Thymus (tissue), 14 donors: ENCODE measurements at places on chromosomes 1 and 21. TPM values are rescaled to one million over a fixed set of nuclear protein-coding genes. Genes with fewer than 3 reads are reported as not detected.

DNA sequence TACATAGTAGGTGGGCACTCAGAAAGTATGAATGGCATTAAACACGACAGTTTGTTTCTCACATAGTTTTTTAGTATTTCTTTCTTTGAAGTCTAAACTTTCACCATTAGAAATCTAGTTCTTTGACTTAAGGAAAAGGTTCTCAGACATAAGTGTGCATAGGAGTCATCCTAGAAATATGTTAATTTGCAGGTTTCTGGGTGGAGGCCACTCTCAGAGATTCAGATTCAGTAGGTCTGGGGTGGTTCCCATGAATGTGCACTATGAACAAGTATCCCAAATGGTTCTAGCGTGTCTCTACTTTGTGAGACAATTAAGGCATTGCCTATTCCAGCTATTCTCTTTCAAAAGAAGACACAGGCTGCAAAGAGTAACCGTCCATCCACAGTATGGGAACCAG is 119.3 kb downstream of the NGF start:
- DNase-seq = no peak
- H3K27me3 ChIP-seq = no peaks in the 10 kb centered on the region
- H3K4me3 ChIP-seq = no peak overlapping the region
- H3K27ac ChIP-seq = no peak overlapping the region

DNA sequence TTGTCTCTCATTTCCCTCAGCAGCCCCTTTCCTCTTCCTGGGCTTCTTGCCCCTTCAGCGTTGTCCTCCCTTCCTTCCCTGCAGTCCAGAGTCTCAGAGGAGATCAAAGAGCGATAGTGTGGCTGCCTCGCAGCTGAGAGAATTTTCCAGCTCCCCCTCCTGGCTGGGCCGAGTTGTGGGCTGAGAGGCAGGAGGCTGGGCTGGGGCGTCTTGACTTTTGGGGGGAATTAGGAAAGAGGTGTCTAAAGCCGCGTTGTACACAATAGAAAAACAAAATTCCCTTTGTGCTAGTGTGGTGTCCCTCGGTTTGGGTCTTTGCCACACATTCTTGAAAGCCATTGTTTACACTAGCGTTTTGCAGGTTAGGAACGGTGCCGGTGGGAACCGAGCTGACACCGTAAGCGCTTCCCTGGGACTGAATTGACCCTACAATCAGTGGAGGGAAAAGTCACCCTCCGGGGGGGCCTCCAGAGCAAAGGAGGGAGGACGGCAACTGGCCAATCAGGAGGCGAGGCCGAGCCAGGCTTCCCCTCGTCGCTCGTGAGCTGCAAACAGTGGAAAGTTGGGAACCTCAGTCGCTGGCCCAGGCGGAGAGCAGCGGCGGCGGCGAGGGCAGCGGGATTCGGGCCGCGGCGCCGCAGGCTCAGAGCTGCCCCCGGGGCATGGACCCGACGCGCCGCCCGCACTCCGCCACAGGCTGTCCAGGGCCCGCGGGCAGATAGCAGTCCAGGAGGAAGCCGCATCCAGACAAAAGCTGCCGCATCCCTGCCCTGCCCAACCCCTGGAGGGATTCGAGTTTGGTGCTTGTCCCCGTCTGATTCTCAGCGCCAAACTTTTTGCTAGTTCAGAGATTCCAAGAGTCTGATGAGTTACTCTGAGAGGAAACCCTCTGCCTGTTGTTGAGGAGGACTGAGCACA is at the start of gene HMCN1:
HMCN1 (plus strand) TSS at position 574 of the 918 bp plus-strand sequence. CDS start 389 bp downstream, outside the sequence.
- H3K27ac ChIP-seq = no peak within 1 kb of the TSS
- H3K27me3 ChIP-seq = peaks cover 31% of the 10 kb centered on the region
- DNase-seq = no peak

ALPL gene
- total RNA-seq = 0.90 TPM

- peaks cover 30% of the 10 kb centered on the region for H3K4me1 ChIP-seq
- DNase-seq = no peak
- H3K36me3 ChIP-seq = no peaks in the 10 kb centered on the region
- H3K27me3 ChIP-seq = no peaks in the 10 kb centered on the region
- H3K27ac ChIP-seq = peak overlapping the region; percentile 84
Measured at GRCh38 chr1:167617153-167618147, 12.6 kb upstream of the RCSD1 start.

SPRR1A gene
- not detected for total RNA-seq

GRCh38 chr21:34988139-34988538 is 61.0 kb downstream of the RUNX1 start:
- no peak overlapping the region for H3K4me3 ChIP-seq
- H3K36me3 ChIP-seq = peaks cover 59% of the 10 kb centered on the region
- H3K27me3 ChIP-seq = no peaks in the 10 kb centered on the region
- H3K4me1 ChIP-seq = peaks cover 86% of the 10 kb centered on the region
- DNase-seq = no peak

GRCh38 chr21:18007121-18007520 is 188.0 kb upstream of the C21orf91 start:
- H3K36me3 ChIP-seq = no peaks in the 10 kb centered on the region
- H3K27ac ChIP-seq = no peak overlapping the region
- no peaks in the 10 kb centered on the region for H3K4me1 ChIP-seq
- DNase-seq = no peak
- no peaks in the 10 kb centered on the region for H3K27me3 ChIP-seq

GRCh38 chr1:17437580-17438317 is 1.7 kb downstream of the RCC2 start:
- peak overlapping the region; percentile 88 for H3K4me3 ChIP-seq
- peaks cover 12% of the 10 kb centered on the region for H3K4me1 ChIP-seq
- peaks cover 22% of the 10 kb centered on the region for H3K36me3 ChIP-seq
- no peaks in the 10 kb centered on the region for H3K27me3 ChIP-seq
- peak overlapping the region; percentile 70 for H3K27ac ChIP-seq

- peaks cover 2% of the 10 kb centered on the region for H3K4me1 ChIP-seq
- DNase-seq = peak; percentile 54
- H3K27me3 ChIP-seq = no peaks in the 10 kb centered on the region
- no peak overlapping the region for H3K27ac ChIP-seq
- no peaks in the 10 kb centered on the region for H3K36me3 ChIP-seq
Measured at GRCh38 chr1:59150577-59151386, 146.1 kb upstream of the FGGY start.

GRCh38 chr1:38656726-38657125 is 202.8 kb downstream of the RRAGC start:
- no peak for DNase-seq
- H3K4me1 ChIP-seq = no peaks in the 10 kb centered on the region
- H3K4me3 ChIP-seq = no peak overlapping the region
- H3K27me3 ChIP-seq = no peaks in the 10 kb centered on the region

DNA sequence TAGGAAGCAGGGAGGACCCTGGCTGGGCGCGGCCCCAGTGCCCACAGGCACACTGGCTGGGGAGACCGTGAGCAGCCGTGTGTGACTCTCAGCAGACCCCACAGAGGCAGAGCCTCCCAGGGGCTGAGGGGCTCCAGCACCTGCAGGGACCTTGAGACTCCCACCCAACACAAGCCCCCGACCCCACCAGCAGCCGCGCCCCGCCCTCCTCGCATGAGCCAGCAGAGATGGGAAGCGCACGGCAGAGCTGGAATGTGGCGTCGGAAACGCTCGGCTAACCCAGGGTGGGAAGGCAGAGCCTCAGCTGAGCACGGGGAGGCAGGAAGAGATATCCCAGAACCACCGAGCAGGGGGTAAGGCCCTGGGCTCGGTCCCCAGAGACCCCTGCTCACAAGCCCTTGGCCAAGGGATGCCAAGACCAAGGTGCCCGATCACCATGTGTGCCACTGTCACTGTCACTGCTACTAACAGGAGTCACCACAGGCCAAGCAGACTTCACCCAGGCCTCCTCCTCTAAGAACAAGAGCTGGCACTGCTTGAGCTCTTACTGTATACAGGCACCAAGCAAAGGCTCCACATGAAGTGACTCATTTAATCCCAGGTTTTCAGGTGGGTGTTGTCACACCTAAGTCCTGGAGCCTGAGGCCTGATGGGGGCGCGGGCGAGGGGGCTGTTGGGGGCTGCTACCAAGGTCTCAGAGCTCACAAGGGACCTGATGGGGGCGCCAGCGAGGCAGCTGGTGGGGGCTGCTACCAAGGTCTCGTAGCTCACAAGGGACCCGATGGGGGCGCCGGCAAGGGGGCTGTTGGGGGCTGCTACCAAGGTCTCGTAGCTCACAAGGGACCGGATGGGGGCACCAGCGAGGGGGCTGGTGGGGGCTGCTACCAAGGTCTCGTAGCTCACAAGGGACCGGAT is 20.1 kb downstream of the MEGF6 start:
- H3K36me3 ChIP-seq = no peaks in the 10 kb centered on the region
- DNase-seq = no peak
- H3K27me3 ChIP-seq = no peaks in the 10 kb centered on the region
- no peak overlapping the region for H3K4me3 ChIP-seq
- peaks cover 7% of the 10 kb centered on the region for H3K4me1 ChIP-seq

- no peak overlapping the region for H3K4me3 ChIP-seq
- H3K27ac ChIP-seq = no peak overlapping the region
- DNase-seq = no peak
- H3K27me3 ChIP-seq = no peaks in the 10 kb centered on the region
Measured at GRCh38 chr21:16422702-16423101, 692.9 kb downstream of the USP25 start.

GRCh38 chr21:36749935-36750575 is 51.1 kb downstream of the SIM2 start:
- peaks cover 55% of the 10 kb centered on the region for H3K27me3 ChIP-seq
- peaks cover 3% of the 10 kb centered on the region for H3K4me1 ChIP-seq
- no peak overlapping the region for H3K4me3 ChIP-seq
- no peaks in the 10 kb centered on the region for H3K36me3 ChIP-seq
- no peak for DNase-seq
- H3K27ac ChIP-seq = no peak overlapping the region

- no peak for DNase-seq
- H3K4me3 ChIP-seq = no peak overlapping the region
- no peaks in the 10 kb centered on the region for H3K4me1 ChIP-seq
- no peak overlapping the region for H3K27ac ChIP-seq
Measured at GRCh38 chr1:162228586-162228985, 148.1 kb downstream of the SPATA46 start.

DNA sequence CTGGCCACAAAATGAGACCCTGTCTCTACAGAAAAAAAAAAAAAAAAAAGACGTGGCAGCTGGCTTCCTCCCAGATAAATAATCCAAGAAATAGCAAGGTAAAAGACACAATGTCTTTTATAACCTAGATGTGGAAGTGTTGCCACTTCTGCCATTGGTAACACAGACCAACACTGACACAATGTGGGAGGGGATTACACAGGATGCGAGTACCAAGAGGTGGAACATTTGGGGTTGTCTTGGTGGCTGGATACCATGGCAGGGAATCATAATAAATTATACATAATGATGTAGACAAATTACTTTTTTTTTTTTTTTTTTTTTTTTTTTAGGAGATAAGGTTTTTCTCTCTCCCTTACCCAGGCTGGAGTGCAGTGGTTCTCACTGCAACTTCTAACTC is 6.0 kb upstream of the NEXN start:
- peaks cover 2% of the 10 kb centered on the region for H3K27me3 ChIP-seq
- no peak for DNase-seq
- no peak overlapping the region for H3K4me3 ChIP-seq
- H3K27ac ChIP-seq = no peak overlapping the region

SLC45A1 gene
- 0.09 TPM for total RNA-seq

EFNA3 gene
- 2.1 TPM for total RNA-seq

GRCh38 chr1:41813226-41813625 is 105.5 kb downstream of the HIVEP3 start:
- H3K27ac ChIP-seq = no peak overlapping the region
- no peaks in the 10 kb centered on the region for H3K27me3 ChIP-seq
- H3K4me1 ChIP-seq = peaks cover 6% of the 10 kb centered on the region
- DNase-seq = no peak

- H3K4me3 ChIP-seq = no peak overlapping the region
- no peaks in the 10 kb centered on the region for H3K36me3 ChIP-seq
- no peak overlapping the region for H3K27ac ChIP-seq
- H3K4me1 ChIP-seq = peaks cover 4% of the 10 kb centered on the region
Measured at GRCh38 chr1:1198423-1199140, 7.8 kb downstream of the TNFRSF18 start.

DNA sequence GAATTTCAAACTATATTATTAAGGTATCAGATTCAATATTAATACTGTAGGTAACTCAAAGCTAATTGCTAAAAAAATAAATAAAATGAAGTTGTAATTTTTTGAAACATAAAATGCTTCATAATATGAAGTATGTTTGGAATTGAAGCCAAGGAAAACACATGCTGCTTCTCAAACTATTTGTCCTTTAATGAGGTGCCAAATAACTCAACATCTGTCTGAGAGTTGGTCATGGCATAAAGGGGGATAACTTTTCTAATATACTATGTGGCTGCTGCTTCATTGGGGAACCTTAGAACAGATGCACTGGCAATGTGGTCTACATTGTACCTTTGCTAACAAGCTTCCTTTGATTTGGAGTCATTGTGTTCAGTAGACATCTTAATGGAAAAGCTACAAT is 96.7 kb downstream of the PDE4B start:
- H3K4me3 ChIP-seq = no peak overlapping the region
- no peak overlapping the region for H3K27ac ChIP-seq
- no peaks in the 10 kb centered on the region for H3K4me1 ChIP-seq
- no peaks in the 10 kb centered on the region for H3K27me3 ChIP-seq
- no peak for DNase-seq

NFASC gene
- total RNA-seq = 0.14 TPM

MAGI3 gene
- 6.5 TPM for total RNA-seq

DNA sequence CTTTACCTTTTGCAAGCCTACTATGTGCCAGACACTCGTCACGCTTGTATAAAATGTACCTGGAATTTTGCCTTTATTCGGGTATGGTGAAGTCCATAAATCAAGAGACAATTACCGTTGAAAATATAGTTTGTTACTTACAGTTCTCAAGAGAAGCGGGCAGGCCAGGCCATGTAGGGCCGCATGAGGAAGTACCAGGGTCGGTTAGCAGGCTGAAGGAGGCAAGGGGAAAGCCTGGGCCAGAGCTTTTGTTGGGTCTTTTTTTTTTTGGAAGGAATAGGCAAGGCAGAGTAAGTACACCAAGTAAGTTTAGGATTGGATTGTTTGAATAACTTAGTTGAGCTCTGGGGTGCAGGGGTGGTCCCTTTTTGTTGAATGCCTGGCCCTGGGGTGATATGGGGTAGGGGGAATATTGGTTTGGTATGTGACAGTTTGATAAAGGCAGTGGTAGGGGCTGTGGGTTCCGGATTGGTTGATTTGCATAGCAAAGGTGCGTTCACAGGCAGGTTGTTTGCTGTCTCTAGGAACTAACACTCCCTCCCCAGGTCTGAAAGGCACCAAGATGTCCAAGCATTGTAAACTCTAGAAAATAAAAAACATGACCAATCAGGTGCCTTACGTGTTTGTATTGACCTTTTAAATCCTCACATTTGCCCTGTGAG is 80.7 kb downstream of the KAZN start:
- H3K36me3 ChIP-seq = no peaks in the 10 kb centered on the region
- H3K4me3 ChIP-seq = no peak overlapping the region
- H3K27me3 ChIP-seq = no peaks in the 10 kb centered on the region

- H3K27ac ChIP-seq = no peak overlapping the region
- H3K36me3 ChIP-seq = no peaks in the 10 kb centered on the region
Measured at GRCh38 chr1:12669529-12670068, 25.7 kb downstream of the AADACL4 start.

GBP3 gene
- total RNA-seq = 13.2 TPM
